ENCODE measurements at places on chromosomes 4 and X.

DNA sequence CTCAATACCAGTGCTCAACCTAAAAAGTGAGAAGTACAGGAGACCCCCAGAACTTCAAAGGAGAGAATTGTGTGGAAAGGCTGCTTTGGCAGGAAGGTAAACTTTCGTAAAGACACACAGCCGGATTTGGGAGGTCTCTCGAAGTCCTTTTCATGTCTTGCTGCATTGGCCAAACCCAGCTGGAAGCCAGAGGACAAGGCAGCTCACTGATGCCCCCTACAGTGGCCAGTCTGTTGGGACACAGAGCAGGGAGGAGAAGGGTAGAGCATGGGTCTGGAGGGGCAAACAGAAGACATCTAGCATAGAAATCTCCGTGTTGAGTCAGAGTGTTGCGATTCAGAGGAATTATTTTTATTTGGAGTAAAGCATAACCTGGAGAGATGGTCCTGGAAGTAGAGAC lies 198.9 kb downstream of the ANK2 start:
- DNase-seq, result no peak

- DNase-seq, result no peak
Observed at GRCh38 chrX:644304-645281, 14.0 kb downstream of the SHOX start.

DNA sequence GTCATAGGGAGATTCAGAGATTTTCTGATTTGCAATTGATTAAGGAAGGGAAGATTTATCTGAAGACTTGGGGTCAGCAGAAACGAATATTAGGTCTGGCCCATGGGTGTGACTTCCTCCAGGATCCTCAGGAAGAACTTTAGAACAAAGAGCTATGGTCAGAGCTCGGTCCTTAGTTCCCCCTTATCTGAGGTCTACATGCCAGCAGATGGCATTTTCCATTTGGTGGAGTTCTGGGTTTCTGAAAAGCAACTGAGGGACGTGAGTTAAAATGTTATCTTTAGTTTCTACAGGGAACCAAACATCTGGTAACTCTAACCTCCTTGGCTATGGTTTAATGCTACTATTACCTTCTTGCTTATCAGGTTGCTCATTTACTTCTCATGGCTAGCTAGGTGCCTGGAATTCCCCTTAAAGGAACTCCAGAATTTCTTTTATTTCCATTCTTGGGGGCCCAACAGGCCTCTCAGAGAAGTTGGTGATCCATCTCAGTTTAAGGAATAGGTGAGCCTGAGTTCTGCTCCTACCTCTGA lies 40.7 kb downstream of the KLF3 start:
- no peak for DNase-seq

- no peak for DNase-seq
Observed at GRCh38 chrX:27968352-27968751, 12.9 kb downstream of the DCAF8L1 start.

- no peak for DNase-seq
Observed at GRCh38 chr4:31366041-31366440, 645.9 kb downstream of the PCDH7 start.

- DNase-seq, result no peak
Observed at GRCh38 chr4:103204111-103204510, 6.0 kb upstream of the CENPE start.

DNA sequence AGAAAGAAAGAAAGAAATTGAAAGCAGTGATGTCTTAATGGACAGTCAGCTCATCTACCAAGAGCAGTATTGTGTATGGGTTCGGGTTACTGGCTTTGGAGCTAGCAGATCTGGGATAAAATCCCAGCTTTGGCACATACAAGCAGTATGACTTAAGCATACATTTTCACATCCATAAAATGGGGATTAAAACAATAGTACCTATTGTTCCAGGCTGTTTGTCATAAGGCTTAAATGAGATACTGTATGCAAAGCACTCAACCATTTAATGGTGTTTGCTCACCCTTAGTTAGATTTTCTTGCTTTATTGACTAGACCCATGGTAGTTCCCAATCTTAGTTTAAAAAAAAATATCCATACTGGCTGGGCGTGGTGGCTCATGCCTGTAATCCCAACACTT lies 7.8 kb upstream of the TMEM164 start:
- no peak for DNase-seq

DNA sequence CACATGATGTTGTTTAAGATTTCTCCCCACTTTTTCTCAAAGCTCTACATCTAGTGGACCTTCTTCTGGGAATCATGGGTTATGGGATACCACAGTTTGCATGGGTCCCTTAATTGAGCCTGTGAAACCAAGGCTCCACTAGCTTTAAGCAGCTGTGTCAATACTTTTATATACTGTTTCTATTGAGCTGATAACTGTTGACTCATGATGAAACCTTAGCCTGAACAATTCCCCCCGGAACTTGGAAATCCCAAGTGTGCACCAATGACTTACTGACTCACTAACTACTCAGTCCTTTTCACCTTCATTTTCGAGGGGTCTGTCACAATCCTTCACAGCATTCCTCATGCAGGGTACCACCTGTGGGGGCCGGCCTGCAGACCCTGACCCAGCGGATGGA lies 12.7 kb upstream of the SPIN4 start:
- no peak for DNase-seq

- no peak for DNase-seq
Observed at GRCh38 chr4:34419871-34420270, 1824.4 kb downstream of the ARAP2 start.

DNA sequence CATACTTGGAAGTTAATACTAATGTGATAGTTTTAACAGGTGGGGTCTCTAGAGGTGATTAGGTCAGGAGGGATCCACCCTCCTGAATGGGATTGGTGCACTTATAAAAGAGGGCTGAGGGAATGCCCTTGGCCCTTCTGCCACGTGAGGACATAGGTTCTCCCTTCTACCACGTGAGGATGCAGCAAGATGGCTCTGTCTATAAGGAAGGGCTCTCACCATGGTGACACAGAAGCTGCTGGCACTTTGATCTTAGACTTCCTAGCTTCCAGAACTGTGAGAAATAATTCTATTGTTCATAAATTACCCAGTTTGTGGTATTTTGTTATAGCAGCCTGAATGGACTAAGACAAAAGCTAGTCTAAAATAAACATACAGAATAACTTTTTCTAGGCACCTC lies 1.0 kb downstream of the AADAT start:
- no peak for DNase-seq

GRCh38 chrX:107566604-107567262 lies 61.6 kb upstream of the PRPS1 start:
- DNase-seq, result no peak

- no peak for DNase-seq
Observed at GRCh38 chr4:86965019-86965976, 30.5 kb downstream of the AFF1 start.

GRCh38 chr4:152331042-152331441 lies 204.8 kb downstream of the FBXW7 start:
- DNase-seq, result no peak

DNA sequence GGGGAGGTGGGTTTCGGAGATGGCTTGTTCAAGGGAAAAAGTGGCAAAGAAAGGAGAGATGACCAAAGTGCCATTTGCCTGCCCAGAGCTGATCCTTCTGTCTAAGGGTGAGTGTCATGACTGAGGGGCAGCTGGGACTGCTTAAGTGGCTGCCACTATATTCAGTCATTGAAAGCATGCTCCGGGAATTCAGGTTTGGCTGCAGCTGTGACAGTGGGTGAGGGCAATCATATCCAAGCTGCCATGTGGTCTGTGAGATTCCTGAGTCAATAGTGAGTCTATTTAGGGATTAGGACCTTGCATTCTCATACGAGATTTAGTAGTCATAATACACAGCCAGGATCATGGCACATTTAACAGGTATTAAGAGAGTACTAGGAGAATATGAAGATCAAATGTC lies 138.8 kb upstream of the BANK1 start:
- no peak for DNase-seq

DNA sequence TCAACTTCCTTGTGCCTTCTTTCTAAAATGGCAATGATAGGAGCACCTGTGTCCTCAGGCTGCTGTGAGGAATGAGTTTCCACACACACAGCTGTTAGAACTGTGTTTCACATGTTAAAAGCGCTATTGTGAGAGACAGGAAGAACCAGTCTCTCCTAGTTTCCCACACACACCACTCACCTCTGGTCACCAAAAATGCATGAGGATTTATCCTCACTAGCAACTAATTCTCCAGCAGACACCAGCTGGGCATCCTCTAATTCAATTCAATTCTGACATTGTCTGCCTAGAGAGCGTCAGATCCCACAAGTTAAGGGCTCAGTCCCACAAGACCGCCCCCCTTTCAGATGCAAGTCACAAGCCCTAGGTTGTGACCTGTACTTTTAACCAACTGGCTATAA lies 29.0 kb upstream of the SLC2A9 start:
- no peak for DNase-seq

- DNase-seq, result no peak
Observed at GRCh38 chr4:145546175-145546915, 64.7 kb downstream of the SMAD1 start.

DNA sequence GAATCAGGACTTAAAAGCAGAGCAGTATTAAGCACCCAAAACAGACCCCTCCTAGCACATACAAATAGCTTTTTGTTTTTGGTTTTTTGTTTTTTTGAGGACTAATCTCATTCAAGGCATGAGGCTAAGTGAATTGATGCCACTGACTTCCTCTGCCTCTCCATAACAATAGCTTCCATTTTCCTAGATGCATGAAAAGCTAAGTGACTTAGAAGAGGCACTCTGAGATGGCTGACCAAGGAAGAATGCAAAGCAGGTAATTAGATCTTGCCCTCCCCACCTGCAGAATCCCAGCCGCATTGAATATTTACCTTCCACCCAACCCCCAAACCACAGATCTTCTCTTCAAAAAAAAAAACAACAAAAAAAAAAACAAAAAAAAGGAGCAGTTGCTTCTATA lies 7.4 kb upstream of the KDR start:
- no peak for DNase-seq

DNA sequence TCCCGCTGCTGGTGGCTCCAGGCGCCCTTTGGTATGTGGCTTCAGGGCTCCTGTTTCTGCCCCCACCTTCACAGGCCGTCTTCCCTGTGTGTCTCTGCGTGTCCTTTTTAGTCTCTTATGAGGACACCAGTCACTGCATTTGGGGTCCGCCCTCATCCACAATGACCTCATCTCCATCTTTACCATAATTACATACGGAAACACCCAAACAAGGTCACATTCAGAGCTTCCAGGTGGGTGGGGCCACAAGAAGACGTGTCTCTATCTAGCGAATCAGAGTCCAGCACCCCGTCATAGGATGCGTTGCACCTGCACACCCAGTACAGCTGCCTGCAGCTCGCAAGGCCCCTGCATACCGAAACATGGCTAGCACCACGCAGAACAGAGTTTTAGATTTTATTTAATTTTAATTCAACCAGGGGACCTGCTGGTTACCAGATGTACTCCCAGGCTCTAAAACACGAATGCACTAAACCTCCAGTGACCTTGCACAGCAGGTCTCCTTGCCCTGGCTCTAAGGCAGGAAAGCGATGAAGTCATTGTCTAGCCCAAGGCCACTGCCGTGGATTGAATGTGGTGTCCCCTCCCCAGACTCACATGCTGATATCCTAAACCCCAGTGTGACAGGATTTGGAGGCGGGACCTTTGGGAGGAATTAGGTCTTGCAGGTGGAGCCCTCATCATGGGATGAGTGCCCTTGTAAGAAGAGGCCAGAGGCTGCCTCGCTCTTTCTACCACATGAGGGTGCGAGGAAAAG lies 30.3 kb downstream of the ABLIM2 start:
- DNase-seq, result no peak

- DNase-seq, result no peak
Observed at GRCh38 chrX:41952102-41952501, 28.7 kb upstream of the CASK start.

DNA sequence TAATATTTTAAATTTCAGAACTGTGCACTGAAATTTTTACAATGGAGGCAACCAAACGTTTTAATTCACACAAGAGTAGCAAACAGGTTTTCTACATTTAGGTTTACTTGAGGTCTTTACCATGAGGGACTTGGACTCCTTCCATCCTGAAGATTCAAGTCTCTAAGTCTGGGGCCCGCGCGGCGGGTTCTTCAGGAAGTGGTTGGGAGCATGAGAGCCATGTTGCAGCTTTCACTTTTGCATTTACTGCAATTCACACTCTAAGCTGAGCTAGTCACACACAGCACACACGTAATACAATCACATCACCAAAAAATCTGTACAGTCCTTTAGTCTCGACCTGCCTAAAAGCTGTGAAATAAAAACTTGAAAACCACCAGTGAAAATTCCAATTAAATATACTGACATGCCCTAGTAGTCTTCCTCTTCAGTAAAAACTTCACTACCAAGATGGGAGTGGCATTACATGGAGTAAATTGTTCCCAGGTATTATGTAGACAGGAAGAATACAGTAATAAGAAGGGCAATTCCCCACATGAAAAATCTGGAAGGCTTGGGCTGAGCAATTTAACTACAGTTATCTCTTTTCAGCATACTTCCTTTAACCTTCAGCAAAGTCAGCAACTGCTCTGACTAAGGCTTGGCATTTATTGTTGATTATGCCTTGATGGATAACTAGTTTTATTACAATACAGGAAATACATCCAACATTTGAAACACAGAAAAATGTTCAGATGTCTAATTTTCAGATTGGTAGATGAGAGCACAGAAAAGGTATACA lies 571.1 kb upstream of the DIPK2B start:
- DNase-seq, result no peak

DNA sequence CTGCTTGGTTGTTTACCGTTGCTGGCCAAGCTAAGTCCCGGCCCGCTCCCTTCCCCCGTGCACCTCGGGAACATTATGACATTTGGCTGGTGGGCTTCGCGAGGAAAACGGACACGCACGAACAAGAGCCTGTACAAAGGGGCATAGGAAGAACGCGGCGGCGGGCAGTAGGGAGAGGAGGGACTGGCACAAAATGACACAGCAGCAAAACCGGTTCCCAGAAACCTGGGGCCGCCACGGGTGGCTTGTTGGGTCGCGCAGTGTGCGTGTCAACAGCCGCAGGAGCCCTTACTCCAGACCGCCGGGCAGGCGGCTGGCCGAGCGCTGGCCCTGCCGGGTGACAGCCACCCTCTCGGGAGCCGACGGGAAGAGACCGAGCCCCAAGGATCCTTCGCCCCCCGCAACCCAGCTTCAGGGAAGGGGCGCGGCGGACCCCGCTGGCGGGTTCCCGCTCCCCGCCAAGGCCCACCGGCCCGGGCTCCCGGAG lies 1.6 kb upstream of the LIN54 start:
- no peak for DNase-seq

DNA sequence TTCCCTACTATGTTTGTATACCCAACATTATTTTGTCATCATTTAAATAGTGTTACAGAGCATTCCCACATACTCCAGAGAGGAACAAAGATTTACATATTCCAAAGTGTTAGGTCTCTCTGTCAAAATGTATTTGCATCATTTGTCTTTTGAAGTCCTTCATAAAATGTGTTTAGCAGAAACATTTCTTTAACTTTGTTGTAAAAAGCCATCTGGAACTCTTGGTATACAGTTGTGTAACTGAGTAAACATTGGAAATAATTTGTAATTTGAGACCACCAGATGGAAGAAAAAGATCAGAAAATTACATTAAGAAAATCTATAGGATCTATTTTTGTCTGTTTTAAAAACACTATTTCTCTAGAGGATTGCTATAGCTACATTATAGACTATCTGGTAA lies 56.6 kb upstream of the ALB start:
- DNase-seq, result no peak

- no peak for DNase-seq
Observed at GRCh38 chr4:75549019-75549418, 6.8 kb upstream of the ODAPH start.

GRCh38 chrX:108216919-108217571 lies 125.5 kb downstream of the ATG4A start:
- no peak for DNase-seq

Data from SIG-M5 (cell line).